MG63 (cell line): ENCODE measurements at places on chromosomes 2 and 18. TPM values are rescaled to one million over a fixed set of nuclear protein-coding genes. Genes with fewer than 3 reads are reported as not detected.

The TMEM163 gene
- total RNA-seq: not detected in 2 replicates

The TMEM37 gene
- total RNA-seq: 0.56 TPM in 1 of 2 replicates, not detected in the other

The EPB41L3 gene
- not detected in 2 replicates for total RNA-seq

The RAB6C gene
- total RNA-seq: not detected in 2 replicates

The KCNK3 gene
- 0.69 TPM in 1 of 2 replicates, not detected in the other for total RNA-seq

The IL1RN gene
- 0.86 and 7.1 TPM in 2 replicates for total RNA-seq

DNA sequence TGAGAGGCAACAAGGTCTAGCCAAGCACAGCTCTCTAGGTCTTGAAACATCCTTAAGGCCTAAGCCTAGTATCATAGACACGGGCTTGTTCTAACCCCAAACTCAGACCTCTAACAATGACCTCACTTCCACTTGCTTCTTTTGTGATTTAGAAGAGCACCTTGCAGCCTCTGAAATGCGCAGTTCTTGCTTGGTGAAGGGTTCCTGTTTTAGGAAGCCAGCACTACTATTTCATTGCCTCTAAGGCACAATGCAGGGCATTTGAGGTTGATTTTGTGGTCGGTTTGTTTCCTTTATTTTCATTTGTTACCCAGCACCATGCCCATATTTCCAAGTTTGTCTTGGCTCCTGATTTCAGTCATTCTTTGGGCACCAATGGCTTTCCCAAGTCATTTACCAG is 117.0 kb upstream of the CYP1B1 start:
- no peak for DNase-seq

- DNase-seq: peak; percentile 93
Observed at GRCh38 chr2:222298311-222299150, at the start of gene PAX3. TSS of gene PAX3 (minus strand) at chr2:222298998. CDS start at chr2:222298615, 383 bp downstream.

DNA sequence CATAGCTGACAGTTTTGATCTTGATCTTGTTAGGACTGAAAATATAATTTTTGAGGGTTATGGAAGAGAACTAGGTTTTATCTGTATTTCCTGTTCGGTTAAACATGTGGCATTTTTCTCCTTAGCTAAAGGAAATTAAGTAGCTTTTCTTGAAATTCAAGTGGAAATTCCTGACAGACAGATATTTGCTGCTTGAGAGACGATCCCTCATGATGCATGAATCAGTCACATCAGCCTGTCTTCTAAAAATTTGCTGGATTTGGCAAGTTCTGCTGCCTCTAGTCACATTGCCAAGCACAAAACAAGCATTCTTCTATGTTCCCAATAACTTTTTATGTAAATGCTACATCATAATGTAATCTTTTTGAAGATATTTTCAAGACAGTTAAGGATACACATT is 201.8 kb upstream of the ATP5MC3 start:
- no peak for DNase-seq

DNA sequence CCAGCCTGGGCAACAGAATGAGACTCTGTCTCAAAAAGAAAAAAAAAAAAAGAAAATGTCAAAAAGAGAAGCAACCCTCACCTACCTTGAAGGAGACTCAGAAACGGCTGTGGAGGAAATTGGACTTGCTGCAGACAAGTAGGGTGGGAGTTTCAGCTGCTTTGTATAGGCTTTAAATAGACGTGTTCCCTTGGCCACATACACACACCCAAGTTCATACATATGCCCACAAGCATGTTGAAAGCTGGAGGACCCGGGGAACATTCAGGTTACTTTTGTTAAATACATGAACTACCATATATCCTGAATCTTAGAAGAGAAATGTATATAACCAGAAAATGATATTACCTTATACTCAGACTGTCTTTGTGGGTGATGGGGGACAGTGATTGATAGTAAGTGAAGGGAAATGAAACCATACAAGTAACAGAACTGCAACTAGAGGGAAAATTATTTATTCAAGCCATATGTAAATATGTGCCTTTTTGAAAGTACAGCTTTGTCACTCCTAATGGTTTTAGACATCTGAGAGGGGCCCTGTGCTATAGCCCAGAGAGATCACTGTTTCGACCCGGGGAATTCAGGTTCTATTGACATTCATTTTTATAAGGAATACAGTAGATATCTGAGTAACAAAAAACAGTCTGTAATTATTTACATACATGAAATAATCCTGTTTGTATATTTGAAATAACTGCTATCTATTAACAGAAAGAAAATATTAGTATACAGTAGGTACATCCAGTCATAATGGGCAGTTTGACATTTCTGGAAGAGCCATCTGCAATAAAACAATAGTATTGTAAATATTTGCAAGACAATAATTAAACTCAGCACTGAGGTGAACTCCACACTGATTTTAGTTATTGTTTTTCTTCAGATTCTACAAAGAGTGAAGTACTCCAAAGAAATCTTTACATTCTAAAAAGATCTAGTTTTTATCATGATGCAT is 48.0 kb upstream of the TGIF1 start:
- DNase-seq: no peak

DNA sequence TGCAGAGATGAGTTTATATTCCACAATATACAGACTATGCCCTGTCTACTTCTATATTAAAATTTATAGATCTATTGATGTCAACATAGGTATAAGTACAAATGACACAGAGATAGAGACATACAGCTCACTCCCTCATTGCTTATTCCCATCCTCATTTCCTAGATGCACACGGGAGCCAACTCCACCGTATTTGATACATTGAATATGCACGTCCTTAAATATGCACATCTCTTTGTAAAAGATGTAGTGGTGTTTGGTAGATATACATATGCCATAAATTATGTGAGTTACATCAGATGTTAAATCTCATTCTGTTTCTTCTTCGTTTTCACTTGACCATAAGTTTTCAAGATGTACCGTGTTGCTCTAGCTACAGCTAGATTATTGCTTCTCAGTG is 179.2 kb upstream of the RAB6C start:
- DNase-seq: no peak

DNA sequence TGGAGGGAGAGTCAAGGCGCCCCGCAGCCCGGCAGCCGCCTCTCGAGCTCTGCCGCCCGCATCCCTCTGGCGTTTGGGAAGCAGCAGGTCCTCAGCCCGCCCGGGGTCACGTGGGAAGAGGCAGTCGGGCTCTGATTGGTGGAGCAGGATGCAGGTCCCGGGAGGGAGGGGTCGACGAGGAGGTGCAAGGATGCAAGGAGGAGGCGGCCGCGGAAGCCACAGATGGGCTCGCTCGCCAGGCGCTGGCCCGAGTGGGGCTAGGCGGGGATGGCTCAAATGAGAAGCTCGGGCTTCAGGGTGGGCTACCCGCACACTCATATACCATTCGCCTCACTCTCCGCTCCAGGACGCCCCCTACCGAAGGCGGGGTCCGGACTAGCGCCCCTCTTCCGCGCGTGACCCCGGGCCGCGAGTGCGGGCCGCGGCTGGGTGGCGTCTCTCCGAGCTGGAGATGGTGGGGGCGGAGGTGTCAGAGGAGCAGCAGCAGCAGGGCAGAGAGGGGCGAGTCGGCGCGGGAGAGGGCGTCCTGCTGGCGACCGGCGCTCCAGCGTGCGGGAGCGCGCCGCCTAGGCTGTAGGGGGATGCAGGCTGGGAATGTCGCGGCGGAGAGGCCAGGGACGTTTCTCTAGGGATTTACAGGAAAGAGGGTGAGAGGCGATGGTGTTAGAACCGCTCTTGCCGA is at the start of gene TMEFF2:
TSS of gene TMEFF2 (minus strand) at position 68 of the 682 bp plus-strand sequence. CDS start 409 bp downstream, outside the sequence.
- peak; percentile 87 for DNase-seq

- DNase-seq: no peak
Observed at GRCh38 chr18:51630706-51631105, 433.2 kb upstream of the MEX3C start.

DNA sequence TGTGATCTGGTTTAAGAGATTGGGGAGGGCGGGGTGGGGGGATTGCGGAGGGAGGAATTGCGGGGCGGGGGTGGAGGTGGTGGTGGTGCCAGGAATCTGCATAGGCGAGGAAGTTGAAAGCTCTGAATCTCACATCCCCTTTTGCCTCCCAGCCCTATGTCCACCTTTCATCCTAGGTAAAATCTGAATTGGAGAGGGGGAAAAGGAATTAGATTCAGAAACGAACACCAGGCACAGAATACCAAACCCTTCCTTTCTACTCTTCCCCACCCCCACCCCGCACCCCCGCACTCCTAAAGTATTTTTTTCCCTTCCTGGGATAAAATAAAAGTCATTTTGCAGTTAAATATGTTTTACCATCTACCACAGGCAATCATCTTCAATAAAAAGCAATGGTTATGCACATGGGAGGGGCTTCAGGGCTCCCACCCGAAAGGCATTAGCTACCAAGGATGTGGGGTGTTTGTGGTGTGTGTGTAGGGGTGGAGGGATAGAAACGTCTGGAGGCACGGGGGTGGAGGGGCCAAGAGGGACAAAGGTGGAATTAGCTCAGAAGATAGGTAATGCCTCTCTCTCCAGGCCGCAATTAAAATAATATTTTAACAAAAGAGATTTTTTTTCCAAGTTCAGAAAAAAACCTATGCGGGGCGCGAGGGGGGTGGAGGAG is 1.8 kb downstream of the IGFBP5 start:
- DNase-seq: no peak

GRCh38 chr2:79271456-79271855 is 111.9 kb upstream of the REG3A start:
- DNase-seq: no peak

DNA sequence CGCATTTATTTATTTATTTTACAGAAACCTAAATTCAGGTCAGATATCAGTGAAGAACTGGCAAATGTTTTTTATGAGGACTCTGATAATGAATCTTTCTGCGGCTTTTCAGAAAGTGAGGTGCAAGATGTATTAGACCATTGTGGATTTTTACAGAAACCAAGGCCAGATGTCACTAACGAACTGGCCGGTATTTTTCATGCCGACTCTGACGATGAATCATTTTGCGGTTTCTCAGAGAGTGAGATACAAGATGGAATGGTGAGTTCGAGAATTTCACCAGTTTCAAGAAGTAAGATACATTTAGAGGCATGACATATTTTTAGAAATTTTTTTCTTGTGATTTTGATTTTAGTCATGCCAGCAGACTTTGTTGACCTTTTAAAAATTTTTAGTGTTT is 4.6 kb downstream of the CDCA7 start:
- peak; percentile 53 for DNase-seq

DNA sequence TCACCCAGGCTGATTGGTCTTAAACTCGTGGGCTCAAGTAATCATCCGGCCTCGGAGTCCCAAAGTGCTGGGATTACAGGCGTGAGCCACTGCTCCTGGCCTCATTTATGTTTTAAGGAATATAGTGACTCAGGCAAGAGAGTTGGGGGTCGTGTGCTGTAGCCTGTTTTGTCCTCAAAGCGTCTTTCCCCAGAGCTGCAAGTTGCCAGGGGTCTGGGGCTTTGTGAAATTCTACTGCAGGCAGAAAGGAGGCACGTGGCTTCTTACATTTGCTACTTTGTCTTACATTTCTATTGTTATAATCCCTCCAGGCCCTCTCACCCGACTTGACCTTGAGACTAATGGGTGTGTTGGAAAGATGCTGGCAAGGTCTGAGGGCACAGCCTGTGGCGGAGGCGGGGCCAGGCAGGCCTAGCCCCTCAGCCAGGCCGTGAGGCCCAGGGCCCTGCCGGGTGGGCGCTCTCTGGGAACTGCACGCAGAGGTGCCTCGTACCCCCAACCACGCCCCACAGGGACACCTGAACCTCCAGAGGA is 85.8 kb upstream of the NDUFV2 start:
- no peak for DNase-seq

- no peak for DNase-seq
Observed at GRCh38 chr2:106137731-106138521, 56.2 kb downstream of the UXS1 start.

DNA sequence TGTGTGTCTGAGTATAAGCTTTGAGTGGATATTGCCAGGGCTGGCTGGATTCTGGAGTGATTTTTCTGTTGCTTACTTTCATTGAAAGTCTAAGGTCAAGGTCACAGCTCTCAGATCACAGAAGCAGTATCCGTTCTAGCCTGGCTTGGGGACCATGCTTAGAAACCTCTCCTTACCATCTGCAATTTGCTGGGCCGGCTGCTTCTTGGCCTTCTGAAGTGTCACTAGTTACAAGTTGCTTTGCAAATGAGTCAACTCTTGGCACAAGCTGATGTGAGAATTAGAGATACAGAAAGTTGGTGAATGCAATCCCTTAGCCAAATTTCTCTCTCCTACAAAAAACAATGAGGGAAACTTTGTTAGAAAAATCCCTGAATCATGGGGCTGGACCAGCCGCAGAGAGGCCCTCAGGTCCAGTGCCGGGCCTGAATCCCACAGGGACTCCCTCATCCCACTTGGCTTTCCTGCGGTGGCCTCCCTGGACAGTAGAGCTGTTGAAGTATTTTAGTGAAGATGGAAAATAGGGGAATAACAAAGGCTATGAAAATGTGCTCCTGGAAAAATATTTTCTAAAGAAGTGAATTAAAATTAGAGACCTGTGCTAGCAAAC is 92.7 kb upstream of the CNGA3 start:
- peak; percentile 42 for DNase-seq

DNA sequence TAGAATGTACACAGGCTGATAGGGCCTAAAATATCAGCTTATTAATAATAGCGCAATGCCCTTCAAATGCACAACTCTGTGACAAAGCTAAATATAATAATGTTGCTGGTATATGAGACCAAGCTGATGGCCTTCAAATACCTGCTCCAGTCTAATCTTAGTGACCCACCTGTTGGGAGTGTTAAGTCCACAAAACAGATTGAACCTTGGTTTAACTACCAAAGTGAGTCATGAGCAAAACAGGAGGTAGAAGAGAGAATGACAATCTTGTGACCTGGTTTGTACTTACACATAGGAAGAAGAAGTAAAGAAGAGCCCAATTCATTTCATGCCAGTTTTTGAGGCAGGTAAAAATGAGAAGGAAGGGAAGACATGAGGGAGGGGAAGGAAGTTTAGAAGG is 295.0 kb downstream of the NR4A2 start:
- no peak for DNase-seq

- DNase-seq: peak; percentile 7
Observed at GRCh38 chr2:22355816-22356433, 1029.1 kb upstream of the KLHL29 start.

- peak; percentile 92 for DNase-seq
Observed at GRCh38 chr2:241673797-241674725, 12.6 kb downstream of the DTYMK start.

DNA sequence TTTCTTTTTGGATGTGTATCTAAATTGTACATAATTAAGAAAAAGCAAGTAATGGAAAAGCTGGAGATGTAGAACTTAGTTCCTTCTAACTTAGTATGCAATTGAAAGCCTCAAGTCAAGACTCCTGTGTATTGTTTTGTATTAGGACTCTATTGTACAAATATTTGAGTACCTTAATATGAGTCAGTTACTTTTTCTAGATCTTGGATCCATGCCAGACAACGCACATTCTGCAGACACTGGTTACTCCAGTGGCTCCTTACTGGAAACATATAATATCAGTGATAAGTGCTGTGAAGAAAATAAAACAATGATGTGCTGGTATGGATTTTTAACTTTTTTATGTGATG is 1.5 kb downstream of the SLC39A10 start:
- DNase-seq: peak; percentile 23
